Esophagus muscularis mucosa (tissue), 4 donors: ENCODE measurements at places on chromosomes 11 and 22. TPM values are rescaled to one million over a fixed set of nuclear protein-coding genes. Genes with fewer than 3 reads are reported as not detected.

GRCh38 chr11:133678191-133678590 is 145.9 kb upstream of the OPCML start:
- no peak overlapping the region for H3K27ac ChIP-seq
- peaks cover 29% of the 10 kb centered on the region for H3K27me3 ChIP-seq
- no peaks in the 10 kb centered on the region for H3K36me3 ChIP-seq
- DNase-seq: no peak
- H3K4me3 ChIP-seq: no peak overlapping the region
- no peaks in the 10 kb centered on the region for H3K4me1 ChIP-seq

DNA sequence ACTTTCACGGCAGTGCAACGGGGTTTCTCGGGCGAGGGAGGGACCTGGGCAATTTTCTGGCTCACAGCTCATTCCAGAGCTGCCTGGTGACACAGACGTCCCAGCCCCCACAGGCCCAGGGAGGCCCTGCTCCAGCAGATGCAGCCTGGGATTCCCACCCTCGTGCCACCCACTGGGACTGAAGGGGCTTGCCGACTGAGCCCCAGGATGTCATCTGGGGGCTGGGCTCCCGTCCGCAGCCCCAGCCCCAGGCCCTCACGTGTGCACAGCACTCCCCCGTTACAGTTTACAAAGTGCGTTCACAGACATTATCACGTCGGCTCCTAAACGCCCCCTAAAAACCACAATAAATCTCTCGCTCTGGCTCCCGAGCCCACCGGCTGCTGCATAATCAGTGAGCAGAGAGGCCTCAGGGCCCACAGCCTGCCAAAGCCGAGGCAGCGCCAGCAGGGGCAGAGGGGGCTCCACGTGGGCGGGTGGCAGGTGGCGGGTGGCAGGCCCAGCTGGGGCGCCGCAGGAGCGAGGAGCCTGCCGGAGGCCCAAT is 76.9 kb upstream of the TCF20 start:
- H3K36me3 ChIP-seq: no peaks in the 10 kb centered on the region
- peaks cover 25% of the 10 kb centered on the region for H3K4me1 ChIP-seq
- H3K27ac ChIP-seq: no peak overlapping the region
- DNase-seq: no peak
- H3K4me3 ChIP-seq: no peak overlapping the region

GRCh38 chr11:69726019-69726418 is 22.2 kb upstream of the FGF19 start:
- no peaks in the 10 kb centered on the region for H3K36me3 ChIP-seq
- H3K27ac ChIP-seq: no peak overlapping the region
- H3K4me1 ChIP-seq: no peaks in the 10 kb centered on the region
- no peaks in the 10 kb centered on the region for H3K27me3 ChIP-seq
- no peak for DNase-seq
- H3K4me3 ChIP-seq: no peak overlapping the region

DNA sequence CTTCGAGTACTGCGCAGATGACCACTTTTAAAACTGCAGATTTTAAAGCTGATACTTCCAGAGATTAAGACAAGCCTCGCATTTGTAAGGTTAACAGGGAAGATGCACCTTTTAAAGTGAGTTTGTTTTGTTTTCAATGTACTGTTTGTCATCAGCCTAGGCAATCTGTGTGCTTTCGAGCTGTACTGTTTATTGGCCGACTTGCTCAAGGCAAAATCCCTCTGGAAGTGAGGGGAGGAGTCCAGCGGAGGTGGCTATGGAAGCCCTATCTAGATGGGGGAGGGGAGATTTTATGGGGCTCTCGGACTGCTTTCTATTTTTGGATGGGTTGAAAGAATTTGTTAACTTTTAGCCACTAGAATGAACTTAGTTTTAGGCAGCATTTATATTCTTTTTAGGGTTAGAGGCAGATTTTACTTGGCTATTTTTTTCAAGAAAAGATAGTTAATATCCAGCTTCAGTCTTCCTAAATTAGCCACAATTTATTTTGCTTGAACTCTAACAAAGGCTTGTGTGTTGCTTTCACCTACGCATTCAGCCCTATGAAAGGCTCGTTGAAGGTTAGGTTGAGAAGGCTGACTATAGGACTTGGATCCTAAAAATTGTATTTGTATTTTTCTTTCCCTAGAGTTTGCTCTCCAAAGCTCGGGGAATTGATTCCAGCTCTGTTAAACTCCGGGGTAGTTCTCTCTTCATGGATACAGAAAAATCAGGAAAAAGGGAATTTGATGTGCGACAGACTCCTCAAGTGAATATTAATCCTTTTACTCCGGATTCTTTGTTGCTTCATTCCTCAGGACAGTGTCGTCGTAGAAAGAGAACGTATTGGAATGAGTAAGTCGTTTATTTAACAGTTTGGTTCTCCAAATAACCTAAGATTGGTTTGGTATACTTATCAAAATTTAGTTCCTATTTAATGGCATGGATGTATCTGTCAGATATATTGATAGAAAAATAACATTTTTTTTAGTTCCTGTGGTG is 2.1 kb downstream of the WEE1 start:
- H3K27ac ChIP-seq: peak overlapping the region; percentile 98
- peaks cover 31% of the 10 kb centered on the region for H3K4me1 ChIP-seq
- peak; percentile 93 for DNase-seq
- H3K36me3 ChIP-seq: peaks cover 6% of the 10 kb centered on the region
- H3K27me3 ChIP-seq: no peaks in the 10 kb centered on the region

- H3K36me3 ChIP-seq: no peaks in the 10 kb centered on the region
- no peak overlapping the region for H3K4me3 ChIP-seq
- no peak overlapping the region for H3K27ac ChIP-seq
Measured at GRCh38 chr22:39617342-39617741, 46.8 kb downstream of the CACNA1I start.

DNA sequence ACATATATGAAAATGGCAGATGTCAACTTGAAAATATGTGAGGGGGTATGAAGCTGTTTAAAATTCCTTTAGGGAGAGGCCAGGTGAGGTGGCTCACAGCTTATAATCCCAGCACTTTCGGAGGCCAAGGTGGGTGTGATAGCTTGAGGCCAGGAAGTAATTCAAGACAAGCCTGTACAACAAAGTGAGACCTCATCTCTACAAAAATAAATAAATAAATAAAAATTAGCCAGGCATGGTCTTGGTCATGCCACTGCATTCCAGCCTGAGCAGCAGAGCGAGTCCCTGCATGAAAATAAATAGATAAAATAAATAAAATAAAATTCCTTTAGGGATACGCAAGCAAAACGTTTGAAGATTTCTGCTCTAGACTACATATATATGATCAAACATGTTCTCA is 38.1 kb upstream of the FAM181B start:
- H3K4me3 ChIP-seq: no peak overlapping the region
- DNase-seq: no peak
- no peaks in the 10 kb centered on the region for H3K27me3 ChIP-seq

- no peaks in the 10 kb centered on the region for H3K36me3 ChIP-seq
- H3K27me3 ChIP-seq: peaks cover 28% of the 10 kb centered on the region
- H3K4me3 ChIP-seq: no peak overlapping the region
- no peak for DNase-seq
- no peaks in the 10 kb centered on the region for H3K4me1 ChIP-seq
- H3K27ac ChIP-seq: no peak overlapping the region
Measured at GRCh38 chr22:17258015-17258787, 39.0 kb upstream of the ADA2 start.

GRCh38 chr11:75879737-75880136 is 64.7 kb downstream of the UVRAG start:
- no peak overlapping the region for H3K4me3 ChIP-seq
- DNase-seq: no peak
- H3K4me1 ChIP-seq: peaks cover 9% of the 10 kb centered on the region
- H3K36me3 ChIP-seq: no peaks in the 10 kb centered on the region

DNA sequence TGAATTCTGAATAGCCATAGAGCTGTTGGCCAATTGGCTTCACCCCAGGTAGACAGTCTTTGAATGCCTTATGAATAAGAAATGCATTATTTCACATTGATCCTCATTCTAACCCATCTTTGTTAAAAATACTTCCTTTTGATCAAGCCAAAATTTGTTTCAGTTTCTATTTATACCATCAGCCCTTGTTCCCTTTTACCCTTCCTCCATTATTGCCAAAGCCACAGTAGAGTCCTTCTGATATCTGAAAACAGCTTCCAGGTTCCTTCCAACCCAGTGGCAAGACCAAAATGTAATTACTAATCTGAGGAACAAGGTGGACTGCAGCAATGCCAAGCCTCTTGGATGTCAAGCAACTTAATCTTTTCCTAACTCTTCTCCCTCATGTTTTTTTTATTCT is 458.8 kb downstream of the BUD13 start:
- H3K27me3 ChIP-seq: no peaks in the 10 kb centered on the region
- H3K4me3 ChIP-seq: no peak overlapping the region
- DNase-seq: no peak
- H3K27ac ChIP-seq: no peak overlapping the region
- peaks cover 17% of the 10 kb centered on the region for H3K4me1 ChIP-seq

- H3K4me1 ChIP-seq: peaks cover 6% of the 10 kb centered on the region
- H3K27ac ChIP-seq: no peak overlapping the region
- no peaks in the 10 kb centered on the region for H3K36me3 ChIP-seq
- H3K4me3 ChIP-seq: no peak overlapping the region
- H3K27me3 ChIP-seq: no peaks in the 10 kb centered on the region
Measured at GRCh38 chr11:37456746-37457145, 858.7 kb upstream of the RAG2 start.

GRCh38 chr22:49979587-49980264 is 19.2 kb downstream of the PIM3 start:
- no peak overlapping the region for H3K4me3 ChIP-seq
- no peaks in the 10 kb centered on the region for H3K36me3 ChIP-seq
- no peaks in the 10 kb centered on the region for H3K27me3 ChIP-seq
- DNase-seq: no peak
- peaks cover 11% of the 10 kb centered on the region for H3K4me1 ChIP-seq

Gene TRPM5
- not detected for total RNA-seq

Gene DEFB131B
- total RNA-seq: not detected

Gene BLID
- 1.3 TPM for total RNA-seq

Gene RAC2
- 4.1 TPM for total RNA-seq
